Fibroblast of skin of scalp (primary cell): ENCODE measurements at places on chromosomes 3 and 15.

GRCh38 chr15:69090197-69090948 lies 70.1 kb upstream of the GLCE start:
- DNase-seq = peak; percentile 30

DNA sequence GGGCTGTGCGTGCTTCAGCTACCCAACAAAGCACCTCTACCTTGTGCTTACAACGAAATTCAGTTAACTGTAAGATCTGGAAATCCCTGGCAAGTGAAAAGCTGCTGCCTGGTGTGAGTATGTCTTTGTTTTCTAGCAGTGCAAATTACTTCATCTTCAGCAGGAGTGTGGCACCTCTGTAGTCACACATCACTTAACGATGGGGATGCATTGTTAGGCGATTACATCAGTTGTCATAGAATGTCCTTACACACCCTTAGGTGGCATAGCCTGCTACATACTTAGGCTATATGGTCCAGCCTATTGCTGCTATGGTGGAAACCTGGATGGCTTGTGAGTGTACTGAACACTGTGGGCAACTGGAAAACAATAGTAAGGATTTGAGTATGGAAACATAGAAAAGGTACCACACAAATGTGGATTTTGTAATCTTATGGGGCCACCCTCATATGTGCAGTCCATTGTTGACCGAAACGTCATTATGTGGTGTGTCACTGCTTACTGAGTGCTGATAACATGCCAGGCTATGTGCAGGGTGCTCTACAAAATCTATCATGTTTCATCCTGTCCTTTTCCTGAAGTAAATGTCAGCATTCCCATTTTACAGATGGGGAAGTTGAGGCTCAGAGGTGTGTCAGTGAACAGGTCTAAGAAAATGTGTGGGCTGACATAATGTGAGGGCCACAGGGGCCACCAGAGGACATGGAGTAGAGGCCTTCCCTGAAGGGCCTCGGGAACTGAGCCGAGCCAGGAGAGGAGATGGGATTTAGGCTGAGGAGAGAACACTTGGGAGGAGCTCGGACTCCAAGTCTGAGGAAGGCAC lies 173.5 kb downstream of the VGLL4 start:
- DNase-seq = no peak

- DNase-seq = peak; percentile 90
Measured at GRCh38 chr3:99373088-99373845, 265.1 kb upstream of the COL8A1 start.

DNA sequence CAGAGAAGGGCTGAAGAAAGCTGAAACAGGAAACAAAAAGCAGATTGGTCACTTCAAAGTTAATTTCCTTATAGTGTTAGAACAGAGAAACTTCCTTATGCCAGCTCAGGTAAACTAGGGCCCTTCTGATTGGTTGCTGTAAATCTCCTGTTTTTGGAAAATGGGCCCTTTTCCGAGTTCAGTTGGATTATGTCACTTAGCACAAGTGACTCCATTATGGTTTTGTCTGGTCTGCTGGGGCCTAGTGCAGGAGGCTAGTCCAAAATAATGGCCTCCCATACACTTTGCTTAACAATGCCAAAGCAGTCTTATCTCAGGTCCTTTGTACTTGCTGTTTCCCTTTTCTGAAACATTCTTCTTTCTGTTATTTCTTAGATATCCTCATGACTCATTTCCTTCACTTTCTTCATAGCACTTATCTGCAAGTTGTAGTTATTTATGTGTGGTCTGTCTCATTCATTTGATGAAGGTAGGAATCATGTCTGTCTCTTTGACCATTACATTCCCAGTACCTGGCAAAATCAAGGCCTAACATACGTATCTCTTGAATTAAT lies 7.7 kb upstream of the DCP1A start:
- DNase-seq = no peak

DNA sequence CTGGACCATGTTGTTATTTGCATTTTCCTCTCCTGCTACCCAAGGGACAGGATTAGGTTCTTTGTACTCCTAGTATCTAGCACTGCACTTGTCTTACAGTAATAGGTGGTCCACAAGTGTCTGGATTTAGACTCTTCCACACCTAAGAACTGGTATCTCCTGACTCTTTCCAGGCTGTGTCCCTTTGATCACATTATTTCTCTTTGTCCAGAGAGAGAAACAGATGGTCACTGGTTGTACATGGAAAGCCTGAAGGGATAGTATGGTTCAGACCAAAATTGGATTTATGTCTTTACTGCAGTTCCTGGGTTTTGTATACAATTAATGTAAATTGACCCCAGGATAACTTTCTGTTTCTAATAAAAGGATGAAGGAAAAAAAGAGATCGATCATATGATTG lies 64.0 kb downstream of the PDE8A start:
- no peak for DNase-seq

GRCh38 chr15:52695154-52695553 lies 16.0 kb upstream of the ATOSA start:
- DNase-seq = no peak

- no peak for DNase-seq
Measured at GRCh38 chr3:32056559-32057290, 49.7 kb upstream of the GPD1L start.

DNA sequence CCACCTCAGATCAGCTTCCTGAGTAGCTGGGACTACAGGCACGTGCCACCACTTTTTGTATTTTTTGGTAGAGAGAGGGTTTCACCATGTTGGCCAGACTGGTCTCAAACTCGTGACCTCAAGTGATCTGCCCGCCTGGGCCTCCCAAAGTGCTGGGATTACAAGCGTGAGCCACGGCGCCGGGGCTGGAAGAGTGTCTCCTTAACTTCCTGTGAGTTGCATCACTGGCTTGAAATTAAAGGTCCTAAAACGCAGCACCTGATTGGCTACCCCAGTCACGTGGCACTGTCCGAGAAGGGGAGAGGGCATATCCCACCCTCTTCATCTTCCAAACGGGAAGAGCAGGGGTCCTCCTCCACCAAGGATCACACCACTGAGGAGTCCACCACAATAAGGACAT lies 5.5 kb upstream of the FAM174B start:
- DNase-seq = no peak
